ENCODE measurements at places on chromosomes 13 and 19.

GRCh38 chr13:41079725-41080124 lies 18.4 kb downstream of the WBP4 start:
- no peak for DNase-seq

DNA sequence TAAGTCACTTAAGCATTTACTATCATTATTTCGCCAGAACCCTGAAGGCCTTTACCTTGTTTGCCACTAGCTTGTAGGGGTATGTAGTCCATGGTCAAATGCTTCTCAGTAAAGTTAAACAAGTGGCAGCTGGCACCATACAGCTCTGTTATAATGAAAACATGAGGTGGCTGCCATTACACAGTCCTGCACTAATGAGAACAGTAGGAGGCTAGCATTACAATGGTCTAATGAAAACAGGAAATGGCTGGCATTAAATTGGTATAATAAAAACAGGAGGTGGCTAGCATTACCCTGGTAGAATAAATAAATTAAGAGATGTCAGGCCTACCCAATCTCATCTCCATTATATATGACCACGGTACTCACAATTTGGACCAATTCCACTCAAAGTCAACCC lies 107.5 kb downstream of the PCDH17 start:
- no peak for DNase-seq

DNA sequence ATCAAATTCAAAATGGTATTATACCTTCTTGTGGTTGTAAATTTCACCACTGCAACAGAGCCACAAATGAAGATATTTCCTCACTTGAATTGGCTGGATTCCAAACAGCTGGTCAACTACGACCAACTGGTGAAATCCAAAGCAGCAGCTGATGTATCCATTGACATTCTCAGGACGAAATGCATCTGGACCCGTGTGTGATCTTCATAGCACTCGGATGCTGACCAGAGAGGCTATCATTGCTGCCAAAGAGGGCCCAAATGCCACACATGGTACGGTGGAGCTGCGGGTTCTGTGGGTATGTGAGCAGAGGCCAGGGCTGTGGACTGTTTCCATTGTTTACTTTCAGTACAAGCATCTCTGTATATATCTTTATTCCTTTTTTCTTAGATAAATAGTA lies 25.6 kb upstream of the PCCA start:
- no peak for DNase-seq

- no peak for DNase-seq
Observed at GRCh38 chr13:74151859-74152258, 17.7 kb upstream of the KLF12 start.

DNA sequence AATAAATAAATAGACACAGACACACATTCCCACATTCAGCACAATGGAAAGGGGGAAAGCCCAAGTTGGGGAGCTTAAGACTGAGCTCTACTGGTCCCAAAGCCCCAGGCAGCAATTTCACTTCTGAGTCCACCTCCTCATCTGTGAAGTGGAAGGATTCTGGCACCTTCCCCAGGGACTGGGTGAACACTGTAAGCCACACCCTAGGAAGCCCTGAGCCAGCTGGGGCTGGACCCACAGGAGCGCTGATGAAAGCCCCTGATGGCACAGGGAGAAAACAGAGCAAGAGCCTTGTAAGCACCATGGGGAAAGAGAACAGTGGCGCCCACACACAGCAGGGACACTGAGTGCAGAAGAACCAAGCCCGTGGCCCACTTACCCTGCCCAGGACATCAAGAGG lies 37.8 kb downstream of the EPS15L1 start:
- DNase-seq, result no peak
